RCC 7860 (cell line): ENCODE measurements at places on chromosomes 7 and 10.

GRCh38 chr10:97676770-97677581 lies 10.1 kb downstream of the AVPI1 start:
- DNase-seq, result peak; percentile 26

DNA sequence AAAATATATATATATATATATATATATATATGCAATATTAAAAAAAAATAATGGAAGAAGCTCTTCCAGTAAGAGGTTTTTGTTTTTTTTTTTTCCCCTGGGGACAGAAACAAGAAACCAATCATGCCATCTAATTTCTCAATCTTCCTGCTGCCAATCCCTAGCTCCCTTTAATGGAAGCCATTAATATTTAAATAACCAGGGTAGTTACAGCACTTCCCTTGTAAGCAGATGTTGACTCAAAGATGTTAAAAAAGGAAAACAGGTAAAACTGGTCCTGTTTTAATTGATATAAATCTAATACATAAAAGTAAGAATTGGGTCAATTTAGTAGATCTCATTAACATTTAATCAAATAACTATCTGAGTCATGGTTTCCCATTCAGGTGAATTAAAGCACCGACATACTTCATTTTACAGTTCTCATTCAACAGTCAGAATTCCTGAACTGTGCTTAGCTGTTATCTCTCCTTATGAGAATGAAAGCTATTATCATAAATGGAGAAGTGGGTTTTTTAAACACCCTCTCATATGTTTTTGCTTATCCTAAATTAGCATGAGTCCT lies 22.6 kb downstream of the CPVL start:
- no peak for DNase-seq

GRCh38 chr7:143303733-143304132 lies 12.2 kb upstream of the CLCN1 start:
- no peak for DNase-seq

DNA sequence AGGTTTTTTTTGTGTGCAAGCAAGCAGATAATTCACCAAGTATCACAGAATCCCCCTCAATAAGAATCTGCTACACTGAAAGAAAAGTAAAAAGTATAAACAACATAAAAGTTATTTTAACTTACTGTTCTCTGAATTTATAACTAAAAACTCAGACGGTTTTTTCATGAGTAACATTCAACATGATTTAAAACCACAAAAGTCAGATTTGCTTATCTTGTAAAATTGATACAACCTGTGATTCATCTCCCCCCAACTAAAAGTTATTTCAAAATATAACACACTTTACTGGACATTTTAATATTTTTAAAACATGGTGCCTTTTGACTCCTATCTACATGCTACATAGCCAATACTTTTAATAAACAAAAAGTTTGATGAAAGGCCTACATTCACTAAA lies 32.8 kb downstream of the TSPAN12 start:
- DNase-seq, result no peak

DNA sequence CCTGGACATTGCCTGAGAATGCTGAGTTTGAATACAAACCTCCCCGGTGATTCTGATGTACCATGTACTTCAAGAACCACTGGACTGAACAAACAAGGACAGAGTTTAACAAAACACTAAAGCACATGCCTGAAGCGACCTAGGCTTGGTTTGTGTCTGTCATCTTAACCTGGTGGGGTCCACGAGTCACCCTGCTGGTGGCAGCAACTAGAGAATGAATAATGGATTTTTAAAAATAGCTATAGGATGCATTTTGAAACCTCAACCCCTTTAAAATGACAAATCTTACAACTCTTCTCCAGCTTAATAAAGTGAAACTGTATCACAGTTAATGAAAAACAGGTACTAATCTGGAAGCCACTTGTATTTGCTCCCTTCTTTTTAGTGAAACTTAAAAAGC lies 25.2 kb downstream of the CDHR3 start:
- no peak for DNase-seq

DNA sequence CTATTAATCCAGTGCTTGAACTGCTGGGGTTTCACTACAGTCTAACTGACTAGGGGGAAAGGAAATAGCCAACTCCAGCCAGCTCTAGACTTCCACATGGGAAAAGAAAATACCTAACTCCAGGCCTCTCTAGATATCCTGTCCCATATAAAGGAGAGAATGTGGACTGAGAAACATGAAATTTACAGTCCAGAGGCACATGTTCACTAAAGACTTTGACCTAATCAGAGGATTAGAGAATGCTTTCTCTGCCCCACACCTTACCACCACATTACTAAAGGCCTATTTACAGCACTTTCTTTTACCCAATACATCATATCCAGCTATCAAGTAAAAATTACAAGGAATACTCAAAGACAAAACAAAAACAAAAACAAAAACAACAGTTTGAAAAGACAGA lies 164.2 kb downstream of the PCLO start:
- DNase-seq, result no peak

DNA sequence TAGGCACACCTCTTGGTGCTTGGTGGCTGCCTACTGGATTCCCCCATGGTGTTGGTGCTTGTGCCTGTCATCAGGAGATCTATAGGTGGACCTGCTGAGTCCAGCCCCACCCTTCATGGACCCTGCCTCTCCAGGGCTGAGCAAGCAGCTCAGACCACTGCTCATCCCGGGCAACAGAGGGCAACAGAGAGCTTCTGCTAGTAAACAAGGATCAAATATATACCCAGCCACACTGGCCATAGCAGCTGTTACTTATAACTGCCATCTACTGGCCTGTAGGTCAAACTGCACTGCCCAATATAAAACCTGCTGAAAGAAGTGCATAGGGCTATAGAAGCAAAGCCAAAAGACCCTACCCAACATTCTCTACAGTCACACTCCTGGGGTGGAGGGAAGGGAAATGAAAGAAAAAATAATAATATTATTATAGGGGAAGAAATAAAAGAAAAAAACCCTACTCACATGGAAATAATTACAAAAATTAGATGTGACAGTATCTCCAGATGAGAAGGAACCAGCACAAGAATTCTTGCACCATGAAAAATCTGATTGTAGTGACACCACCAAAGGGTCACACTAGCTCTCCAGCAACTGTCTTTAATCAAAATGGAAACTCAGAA lies 54.9 kb upstream of the ZNF800 start:
- DNase-seq, result peak; percentile 77

GRCh38 chr7:100380196-100380595 lies 6.9 kb downstream of the PILRA start:
- no peak for DNase-seq
